ENCODE measurements at places on chromosomes 11 and 22. TPM values are rescaled to one million over a fixed set of nuclear protein-coding genes. Genes with fewer than 3 reads are reported as not detected.

AKIP1 gene
- total RNA-seq: 34.7 TPM

TENM4 gene
- total RNA-seq: 0.30 TPM

MPZL3 gene
- total RNA-seq: 1.0 TPM

CALCA gene
- not detected for total RNA-seq

GLYAT gene
- not detected for total RNA-seq

AGBL2 gene
- not detected for total RNA-seq

PARVA gene
- 55.9 TPM for total RNA-seq

APOA4 gene
- total RNA-seq: not detected

TST gene
- 55.0 TPM for total RNA-seq

UBE4A gene
- 46.3 TPM for total RNA-seq

MEI1 gene
- total RNA-seq: 15.5 TPM

GRCh38 chr22:23912293-23912903, 18.2 kb downstream of the MIF start:
- DNase-seq: peak; percentile 18

DNA sequence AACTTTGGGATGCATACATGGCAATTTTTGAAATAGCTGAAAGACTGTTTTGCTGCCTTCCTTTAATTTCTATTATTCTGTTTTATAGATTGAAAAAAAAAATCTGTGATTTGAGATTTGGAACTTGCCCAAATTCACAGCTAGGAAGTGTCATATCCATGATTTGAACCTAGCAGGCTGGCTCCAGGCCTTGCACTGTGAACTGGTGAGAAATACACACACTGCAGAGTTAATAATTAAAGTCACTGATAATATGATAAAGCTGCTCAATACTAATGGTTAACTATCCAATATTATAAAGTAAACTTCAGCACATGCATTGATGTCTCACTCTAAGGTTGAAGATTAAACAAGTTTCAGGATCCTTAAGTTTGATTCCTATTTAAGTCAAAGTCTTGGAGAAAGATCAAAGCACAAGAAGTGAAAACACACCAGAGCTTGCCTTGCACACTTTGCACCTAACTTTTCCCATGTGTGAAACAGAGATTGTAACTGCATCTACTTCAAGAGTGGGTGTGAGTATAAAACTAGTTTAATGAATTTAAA, 150.6 kb upstream of the CCDC179 start:
- DNase-seq: no peak

- DNase-seq: no peak
Observed at GRCh38 chr22:36701965-36702621, 1.5 kb downstream of the CACNG2 start.

DNA sequence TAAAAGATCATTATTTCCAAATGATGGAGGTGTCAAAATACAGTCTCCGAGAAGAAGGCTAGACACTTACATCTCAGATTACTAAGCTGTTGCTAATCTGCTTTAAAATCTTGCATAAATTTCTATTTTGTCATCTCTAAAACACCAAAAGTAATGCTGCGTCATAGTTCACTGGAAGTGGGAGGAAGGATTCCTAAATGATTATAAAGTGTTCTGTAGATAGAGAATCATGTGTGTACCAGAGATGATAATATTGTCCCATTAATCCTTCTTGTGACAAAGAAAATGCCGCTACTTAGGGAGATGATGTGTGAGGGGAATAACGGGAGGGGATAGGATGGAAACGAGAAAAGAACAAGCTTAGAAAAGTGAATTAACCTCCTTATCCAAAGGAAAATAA, 268.6 kb downstream of the JRKL start:
- no peak for DNase-seq

- no peak for DNase-seq
Observed at GRCh38 chr22:32005453-32005852, 37.6 kb upstream of the SLC5A1 start.

DNA sequence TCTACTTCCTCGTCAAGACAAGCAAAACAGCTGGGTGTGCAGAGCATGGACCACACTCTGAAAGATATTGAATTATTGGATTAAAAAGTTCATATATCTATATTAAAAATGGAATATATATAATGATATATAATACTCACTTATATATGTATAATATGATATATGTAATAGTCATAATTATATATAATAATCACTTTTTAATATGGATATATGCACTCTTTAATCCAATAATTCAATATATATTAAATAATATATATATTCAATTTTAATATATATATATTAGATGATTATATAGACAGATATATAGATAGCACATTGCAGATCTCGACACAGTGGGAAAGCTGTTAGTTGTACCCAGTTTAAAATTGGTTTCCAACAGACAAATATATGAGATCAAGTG, 182.1 kb upstream of the CARD18 start:
- DNase-seq: no peak

DNA sequence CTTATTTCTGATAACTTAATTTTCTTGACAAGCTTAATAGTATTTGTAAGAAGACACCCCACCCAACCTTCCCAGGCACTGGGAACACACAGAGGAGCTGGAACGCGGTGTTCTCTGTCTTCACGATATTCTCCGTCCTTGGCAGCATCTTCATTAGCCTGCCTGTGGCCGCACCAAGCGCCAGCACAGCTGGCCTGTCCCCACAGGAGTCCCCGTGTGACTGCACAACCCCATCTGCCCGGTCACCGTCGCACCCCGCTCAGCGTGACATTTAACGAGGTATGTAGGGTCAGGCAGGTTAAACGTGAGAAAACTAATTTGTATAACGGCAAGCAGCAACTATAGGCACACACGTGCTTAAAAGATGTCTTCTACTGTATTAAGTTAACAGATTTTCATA, 293.3 kb downstream of the BRD1 start:
- no peak for DNase-seq

DNA sequence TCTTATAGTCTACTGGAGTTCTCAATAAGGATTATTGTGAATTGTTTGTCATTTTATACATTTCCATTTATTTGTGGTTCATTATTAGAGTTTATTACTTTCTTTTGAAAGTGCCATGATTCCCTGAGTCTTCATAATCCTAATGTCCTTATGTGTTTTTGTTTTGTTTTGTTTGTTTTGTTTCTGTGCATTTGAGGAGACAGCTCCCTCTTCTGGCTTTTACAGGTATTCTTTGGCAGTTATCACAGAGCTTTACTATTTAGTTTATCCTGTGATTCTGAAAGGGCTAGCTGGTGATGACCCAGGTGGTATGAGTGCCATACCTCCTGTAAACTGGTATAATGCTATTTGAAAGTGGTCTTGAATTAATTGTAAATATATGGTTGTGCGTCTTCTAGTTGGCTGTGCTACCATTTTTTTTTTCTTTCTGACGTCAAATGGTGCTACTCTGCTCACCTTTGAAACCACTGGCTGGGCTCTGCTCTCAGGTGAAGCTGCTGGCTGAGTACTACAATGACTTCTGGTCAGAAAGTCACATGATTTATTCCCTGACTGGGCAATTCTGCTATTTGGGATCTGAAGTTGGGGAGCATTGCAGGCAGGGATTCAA, 751.2 kb downstream of the JRKL start:
- DNase-seq: no peak

GRCh38 chr22:44839061-44839460, 86.7 kb downstream of the ARHGAP8 start:
- DNase-seq: no peak

- no peak for DNase-seq
Observed at GRCh38 chr22:37417264-37417663, 10.0 kb downstream of the ELFN2 start.

DNA sequence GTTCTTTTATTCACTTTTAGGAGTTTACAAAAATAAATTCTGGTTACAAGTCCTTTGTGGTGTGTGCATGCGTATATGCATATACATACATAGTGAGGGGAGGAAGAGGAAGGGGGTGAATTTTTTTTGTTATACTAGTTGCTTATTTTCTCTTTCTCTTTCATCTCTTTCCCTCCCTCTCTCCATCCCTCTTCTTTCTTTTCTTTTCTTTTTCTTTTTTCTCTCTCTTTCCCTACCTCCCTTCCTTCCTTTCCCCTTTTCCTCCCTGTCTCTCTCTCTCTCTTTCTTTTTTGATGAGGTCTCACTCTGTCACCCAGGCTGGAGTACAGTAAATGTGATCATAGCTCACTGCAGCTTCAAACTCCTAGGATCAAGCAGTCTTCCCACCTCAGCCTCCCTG, 14.1 kb downstream of the PPP6R2 start:
- DNase-seq: no peak

DNA sequence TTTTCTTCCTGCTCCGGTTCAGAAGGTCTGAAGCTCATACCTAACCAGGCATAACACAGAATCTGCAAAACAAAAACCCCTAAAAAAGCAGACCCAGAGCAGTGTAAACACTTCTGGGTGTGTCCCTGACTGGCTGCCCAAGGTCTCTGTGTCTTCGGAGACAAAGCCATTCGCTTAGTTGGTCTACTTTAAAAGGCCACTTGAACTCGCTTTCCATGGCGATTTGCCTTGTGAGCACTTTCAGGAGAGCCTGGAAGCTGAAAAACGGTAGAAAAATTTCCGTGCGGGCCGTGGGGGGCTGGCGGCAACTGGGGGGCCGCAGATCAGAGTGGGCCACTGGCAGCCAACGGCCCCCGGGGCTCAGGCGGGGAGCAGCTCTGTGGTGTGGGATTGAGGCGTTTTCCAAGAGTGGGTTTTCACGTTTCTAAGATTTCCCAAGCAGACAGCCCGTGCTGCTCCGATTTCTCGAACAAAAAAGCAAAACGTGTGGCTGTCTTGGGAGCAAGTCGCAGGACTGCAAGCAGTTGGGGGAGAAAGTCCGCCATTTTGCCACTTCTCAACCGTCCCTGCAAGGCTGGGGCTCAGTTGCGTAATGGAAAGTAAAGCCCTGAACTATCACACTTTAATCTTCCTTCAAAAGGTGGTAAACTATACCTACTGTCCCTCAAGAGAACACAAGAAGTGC, 661 bp upstream of the MALAT1 start:
- DNase-seq: peak; percentile 68
